ENCODE measurements at places on chromosomes 6 and 20.

GRCh38 chr6:26743157-26743821 lies 83.7 kb upstream of the ZNF322 start:
- no peak for DNase-seq

DNA sequence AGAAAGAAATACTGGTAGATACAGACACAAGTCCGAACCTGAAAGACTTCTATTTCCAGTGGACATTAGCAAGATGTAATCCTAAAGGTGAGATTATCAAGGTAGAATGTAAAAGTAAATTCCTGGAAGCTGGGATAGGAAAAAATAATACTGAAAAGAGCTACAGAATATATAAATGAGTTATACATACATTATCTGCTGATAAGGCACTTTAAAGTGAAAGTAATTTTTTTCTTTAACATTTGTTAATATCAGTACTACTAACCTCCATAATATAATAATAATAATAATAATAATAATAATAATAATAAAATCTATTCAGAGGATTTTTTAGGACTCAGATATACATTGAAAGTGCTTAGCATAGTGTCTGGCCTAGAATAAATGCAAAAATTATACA lies 102.5 kb downstream of the RFX6 start:
- DNase-seq = no peak

DNA sequence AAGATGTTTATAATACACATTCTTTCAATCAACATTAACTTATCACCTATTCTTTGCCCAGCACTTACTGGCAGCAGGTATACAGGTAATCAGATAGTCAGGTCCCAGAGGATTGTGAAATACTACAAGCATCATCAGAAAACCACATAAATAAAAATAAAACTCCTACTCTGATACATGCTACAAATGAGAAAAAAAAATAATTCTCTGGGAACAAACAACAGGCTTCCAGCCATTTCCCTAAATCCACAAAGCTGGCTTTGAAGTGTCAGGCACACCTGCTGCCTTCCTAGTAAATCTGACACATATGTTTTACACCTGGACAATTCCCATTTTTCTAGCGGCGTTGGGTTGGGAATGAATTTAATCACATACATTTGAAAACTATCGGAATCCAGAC lies 384.5 kb upstream of the CDH4 start:
- DNase-seq = no peak

DNA sequence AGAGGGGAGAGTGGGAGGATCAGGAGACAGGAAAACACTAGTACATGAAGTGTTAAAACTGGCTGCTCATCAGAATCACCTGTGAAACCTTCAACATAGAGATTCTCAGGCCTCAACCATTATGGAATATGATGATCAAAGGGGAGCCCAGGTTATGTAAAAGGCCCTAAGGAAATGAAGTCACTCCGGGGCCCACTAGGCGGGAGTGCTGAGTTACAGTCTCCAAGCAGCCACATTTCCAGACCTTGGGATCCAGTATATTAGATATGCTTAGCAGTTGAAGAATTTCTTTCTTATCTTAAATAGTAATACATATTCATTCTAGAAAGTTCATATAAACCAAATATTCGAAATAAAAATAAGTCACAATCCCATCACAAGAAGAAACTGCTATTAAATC lies 476.3 kb downstream of the PRKN start:
- DNase-seq = no peak

GRCh38 chr6:160124605-160125004 lies 3.0 kb downstream of the SLC22A1 start:
- DNase-seq = no peak

GRCh38 chr6:105769197-105769596 lies 316.9 kb upstream of the PRDM1 start:
- DNase-seq = no peak

DNA sequence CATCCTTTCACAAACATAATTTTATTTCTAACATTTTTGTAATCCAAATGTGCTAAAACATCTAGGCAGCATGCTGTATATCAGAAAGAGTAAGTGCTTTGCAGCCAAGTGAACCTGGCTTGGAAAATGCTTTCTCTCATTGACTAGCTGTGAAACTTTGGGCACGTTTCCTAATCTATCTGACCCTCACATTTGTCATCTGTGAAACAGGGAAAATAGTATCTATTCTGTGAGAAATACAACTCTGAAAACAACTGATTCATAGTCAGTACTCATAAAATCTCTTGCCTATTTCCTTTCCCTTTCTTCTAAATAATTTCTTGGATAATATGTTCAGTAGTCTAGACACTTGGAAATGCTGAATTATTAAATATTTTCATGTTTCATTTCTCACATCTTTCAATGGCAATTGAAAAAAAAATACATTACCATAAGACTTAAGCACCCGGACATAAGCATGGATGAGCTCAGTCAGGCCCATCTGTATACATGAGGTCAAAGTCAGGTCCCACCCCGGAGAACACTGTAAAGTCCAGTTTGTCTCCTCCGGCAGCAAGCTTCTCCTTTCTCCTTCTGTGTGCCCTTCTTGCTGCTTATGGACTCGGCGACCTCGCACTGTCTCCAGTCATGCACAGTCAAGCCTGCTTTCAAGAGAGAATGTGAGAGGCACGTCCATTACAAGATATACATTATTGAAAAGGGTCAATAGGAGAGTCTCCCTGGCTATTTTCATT lies 455.0 kb upstream of the SOX4 start:
- DNase-seq = no peak

DNA sequence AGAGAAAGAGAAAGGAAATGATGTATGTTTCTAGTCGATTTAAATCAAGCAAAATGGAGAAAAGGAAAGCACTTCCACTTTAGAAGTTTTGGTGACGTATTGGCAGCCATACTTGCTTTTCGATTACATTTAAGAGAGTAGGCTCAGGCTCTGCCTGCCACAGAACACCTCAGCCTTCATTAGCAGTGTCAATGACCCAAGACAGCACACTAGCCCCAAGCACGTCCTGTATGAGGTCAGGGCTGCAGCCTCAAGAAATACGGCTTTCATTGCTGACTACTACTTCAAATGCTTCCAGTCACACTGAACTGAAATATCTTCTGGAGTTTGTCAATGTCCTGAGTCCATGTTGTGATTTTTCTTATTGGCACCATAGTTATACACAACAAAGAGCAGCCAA lies 285.3 kb downstream of the EYA4 start:
- no peak for DNase-seq

- DNase-seq = no peak
Measured at GRCh38 chr20:16064989-16065707, 508.1 kb downstream of the KIF16B start.

- no peak for DNase-seq
Measured at GRCh38 chr20:21523281-21523868, 9.5 kb upstream of the NKX2-2 start.

DNA sequence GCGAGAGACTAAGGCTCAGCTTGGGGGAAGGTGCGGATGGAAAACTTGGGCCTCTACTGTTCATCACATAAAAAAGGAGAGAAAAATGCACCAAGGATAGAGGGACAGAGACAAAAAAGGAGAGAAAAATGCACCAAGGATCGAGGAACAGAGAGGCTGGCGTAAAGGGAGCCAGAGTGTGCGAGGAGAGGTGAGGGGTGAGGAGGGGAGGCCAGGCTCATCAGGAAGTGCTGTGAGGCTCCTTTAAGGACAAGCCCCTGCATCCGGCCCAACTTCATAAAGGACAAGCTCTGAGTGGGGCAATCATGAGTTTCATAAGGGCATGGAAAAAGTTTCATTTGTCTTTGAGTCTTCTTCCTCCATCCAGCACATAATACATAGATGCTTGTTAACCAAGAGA lies 117.2 kb upstream of the NXT1 start:
- DNase-seq = no peak

DNA sequence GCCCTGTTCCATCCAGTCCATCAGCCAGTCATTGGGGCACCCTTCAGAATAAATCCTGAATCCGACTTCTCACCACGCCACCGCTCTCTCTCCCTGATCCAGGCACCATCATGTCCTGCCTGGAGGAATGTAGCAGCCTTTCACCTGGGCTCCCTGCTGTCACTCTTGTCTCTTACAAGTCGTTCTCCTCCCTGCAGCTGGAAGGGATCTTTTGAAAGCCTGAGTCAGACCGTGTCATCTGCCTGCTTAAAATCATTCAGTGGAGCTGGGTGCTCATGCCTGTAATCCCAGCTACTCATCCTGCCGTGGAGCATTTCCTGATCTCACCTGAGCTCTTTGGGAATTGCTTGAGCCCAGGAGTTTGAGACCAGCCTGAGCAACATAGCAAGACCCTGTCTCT lies 19.2 kb upstream of the KCNG1 start:
- DNase-seq = no peak

- no peak for DNase-seq
Measured at GRCh38 chr20:46550461-46550860, at the start of gene OCSTAMP. Gene OCSTAMP, minus strand, starts transcription at chr20:46550654. Its CDS starts 94 bp downstream, at chr20:46550560.

GRCh38 chr6:7671076-7671475 lies 54.8 kb upstream of the BMP6 start:
- no peak for DNase-seq

GRCh38 chr6:27882624-27883023 lies 29.6 kb downstream of the OR2B2 start:
- DNase-seq = no peak

GRCh38 chr20:2816030-2816582 lies at the start of gene TMEM239:
Gene TMEM239, plus strand, starts transcription at chr20:2816364. Its CDS starts 191 bp downstream, at chr20:2816555.
- no peak for DNase-seq

GRCh38 chr6:105495515-105495914 lies 92.6 kb upstream of the PREP start:
- DNase-seq = no peak

DNA sequence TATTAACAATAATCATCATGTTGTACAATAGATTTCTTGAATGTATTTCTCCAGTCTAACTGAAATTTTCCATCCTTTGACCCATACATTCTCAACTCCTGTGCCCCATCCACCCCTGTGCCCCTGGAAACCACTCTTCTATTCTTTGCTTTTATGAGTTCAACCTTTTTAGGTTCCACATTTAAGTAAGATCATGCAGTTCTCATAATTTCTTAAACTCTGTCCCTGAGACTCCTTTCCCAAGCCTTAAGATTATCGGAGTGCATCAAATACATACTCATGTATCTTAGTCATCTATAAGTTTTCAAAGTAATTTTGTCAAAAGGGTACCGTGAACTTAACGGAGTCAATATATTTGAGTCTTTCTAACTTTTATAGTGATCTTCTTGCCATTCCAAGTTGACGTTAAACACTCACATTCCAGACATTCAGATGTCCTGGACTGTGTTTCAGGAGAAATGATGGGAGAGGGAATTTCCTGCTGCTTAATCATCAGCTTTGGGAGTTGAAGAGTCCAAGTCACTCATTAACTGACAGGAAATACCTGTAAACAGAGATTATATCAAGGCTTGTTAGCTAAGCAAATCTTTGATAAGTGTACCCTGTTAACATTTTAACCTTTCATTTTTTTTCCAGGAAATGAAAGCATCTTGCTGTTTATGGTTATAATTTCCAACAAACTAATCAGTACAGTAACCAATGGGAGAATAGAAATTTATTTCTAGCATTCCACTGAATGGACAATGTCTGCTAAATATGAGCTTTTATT lies 73.3 kb downstream of the ADGRG6 start:
- no peak for DNase-seq

DNA sequence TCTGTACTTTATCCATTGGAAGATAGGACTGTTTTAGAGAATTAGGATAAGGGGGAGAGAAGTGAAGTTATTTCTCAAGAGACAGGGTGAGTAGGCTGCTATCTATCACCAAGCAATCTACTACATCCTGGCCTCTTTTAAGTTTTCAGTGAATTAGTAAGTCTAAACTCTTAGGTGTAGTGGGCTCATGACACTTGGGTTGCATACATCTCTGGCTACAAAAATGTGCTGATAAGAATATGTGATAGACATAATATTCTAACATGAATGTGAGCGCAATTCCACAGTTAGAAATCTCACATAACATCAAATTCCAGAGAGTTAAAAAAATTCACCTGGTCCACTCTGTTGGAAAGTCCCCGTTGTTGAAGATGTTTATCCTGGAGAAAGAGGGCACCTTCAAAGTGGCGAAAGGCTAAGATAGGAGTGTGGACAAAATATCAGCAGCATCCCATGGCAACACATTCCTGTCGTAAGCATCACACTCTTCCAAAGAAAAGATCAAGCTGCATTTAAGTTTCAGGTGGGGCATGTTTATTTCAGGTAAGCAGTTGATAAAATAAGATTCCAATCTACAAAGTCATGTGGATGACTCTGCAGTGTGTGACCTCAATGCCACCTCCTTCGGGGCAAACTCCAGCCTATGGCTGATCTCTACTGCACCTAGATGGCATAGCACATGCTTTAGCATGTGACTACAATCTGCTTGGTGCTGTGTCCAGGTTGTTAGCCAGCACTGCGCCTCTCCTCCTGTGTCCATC lies 111.7 kb upstream of the NEDD9 start:
- DNase-seq = no peak

GRCh38 chr6:39925931-39926290 lies 8.4 kb downstream of the MOCS1 start:
- DNase-seq = no peak

DNA sequence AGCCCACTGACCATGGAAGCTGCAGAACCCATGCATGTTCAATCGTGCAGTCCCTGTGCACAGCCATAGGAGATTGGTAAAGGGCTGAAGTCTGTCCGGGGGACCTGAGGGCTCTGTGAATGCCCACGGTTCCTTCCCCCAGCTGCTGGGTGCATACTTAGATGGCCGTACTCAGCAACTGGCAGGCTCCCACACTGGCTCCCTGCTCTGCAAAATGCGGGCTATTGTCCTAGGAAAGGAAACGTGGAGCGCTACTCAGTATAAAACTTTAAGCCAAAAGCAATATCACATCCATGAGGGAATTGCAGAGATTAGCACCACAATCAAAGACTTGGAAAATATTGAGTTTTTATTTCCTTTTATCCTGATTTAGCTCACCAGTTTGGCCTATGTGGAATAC lies 202.0 kb downstream of the WDR27 start:
- no peak for DNase-seq

- DNase-seq = no peak
Measured at GRCh38 chr6:139533573-139534471, 159.4 kb upstream of the CITED2 start.

DNA sequence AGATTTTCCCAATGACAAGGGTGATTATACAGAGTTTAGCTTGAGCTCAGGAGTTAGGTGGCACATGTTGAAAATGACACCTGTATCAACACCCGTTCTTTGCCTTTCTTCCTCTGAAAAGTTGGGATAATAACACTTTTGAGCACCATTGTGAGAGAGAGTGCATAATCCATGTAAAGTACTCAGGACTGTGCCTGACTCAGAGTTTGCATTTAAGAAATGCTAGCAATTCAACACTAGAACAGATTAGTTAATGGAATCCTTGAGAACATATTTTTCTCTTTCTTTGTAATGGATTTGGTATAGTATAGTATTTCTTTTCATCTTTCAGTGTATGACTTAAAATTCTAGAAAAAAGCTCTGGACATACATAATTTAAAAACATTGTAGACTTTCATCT lies 449.2 kb downstream of the GJA1 start:
- no peak for DNase-seq

- DNase-seq = no peak
Measured at GRCh38 chr6:75145976-75146375, 59.9 kb downstream of the COL12A1 start.

- no peak for DNase-seq
Measured at GRCh38 chr20:47887477-47888080, 102.3 kb upstream of the SULF2 start.

GRCh38 chr6:118617417-118617816 lies 34.0 kb downstream of the CEP85L start:
- DNase-seq = no peak

All from activated T-cell treated with anti-CD3 and anti-CD28 coated beads for 4 hours (primary cell).